ENCODE measurements at places on chromosomes 3 and 15.

DNA sequence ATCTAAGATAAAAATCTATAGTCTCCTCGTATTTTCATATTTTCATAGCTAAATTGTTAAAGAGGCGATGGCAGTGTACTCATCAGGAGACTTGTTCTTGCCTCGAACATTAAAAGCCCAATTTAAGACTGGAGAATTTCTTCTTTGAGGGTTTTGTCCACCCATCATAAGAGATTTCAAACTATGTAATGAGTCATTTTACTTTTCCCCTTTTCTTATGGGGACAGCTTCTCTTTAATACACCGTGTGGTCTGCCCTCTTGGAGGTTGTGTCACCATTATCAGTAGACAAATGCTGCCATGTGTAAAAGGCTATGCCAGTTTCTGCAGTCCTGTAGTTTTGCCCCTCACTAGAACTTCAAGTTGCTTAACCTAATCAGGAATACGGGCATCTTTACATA lies 16.9 kb downstream of the TGFBR2 start:
- DNase-seq, result peak; percentile 48

DNA sequence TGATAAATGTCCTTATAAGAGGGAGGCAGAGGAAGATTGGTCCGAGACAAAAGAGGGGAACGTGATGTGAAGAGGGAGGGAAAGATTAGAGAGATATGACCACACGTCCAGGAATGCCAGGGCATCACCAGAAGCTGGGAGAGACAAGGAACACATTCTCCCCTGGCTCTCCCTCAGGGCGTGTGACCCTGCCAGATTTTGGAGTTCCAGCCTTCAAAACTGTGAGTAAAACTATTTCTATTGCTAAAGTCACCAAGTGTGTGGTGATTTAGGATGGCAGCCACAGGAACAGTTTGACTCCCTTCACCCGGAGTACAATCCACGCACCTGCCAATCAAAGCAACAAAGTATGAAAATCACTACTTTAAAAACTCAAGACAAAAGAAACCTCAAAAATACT lies 32.1 kb upstream of the TJP1 start:
- DNase-seq, result no peak

GRCh38 chr3:185420762-185421161 lies 57.8 kb downstream of the MAP3K13 start:
- DNase-seq, result no peak

DNA sequence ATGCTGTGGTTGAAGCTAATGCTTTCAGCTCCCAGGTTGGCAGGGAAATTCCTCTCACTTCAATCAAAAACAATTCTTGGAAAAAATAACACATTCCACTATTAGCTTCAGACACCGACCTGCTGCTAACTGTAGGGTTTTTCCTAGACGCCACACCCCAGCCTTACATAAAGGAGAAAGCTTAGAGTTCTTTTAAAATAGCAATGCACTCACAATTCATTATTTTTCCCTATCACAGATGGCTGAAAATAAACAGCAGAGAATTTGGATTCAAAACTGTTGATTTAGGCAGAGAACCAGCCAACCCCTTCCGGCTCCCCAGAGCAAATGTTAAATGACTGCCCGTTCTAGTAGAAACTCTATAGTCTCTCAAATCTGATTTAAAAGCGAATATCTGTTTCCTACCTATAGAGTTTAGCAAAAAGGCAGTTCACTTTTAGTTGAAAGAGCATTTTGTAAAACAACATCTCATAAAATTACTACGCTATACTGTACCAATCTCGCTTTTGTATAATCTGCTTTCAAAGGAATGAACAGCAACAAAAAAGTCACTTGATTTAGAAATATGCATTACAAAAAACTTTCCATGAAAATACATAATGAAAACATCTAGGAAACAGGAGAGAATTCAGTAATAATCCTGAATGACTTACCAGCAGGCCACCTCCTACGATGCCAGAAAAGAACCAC lies 586 bp downstream of the TM4SF1 start:
- DNase-seq, result peak; percentile 35

Measured in fibroblast of skin of right quadriceps (primary cell).